ENCODE measurements at places on chromosomes 2 and 18.

DNA sequence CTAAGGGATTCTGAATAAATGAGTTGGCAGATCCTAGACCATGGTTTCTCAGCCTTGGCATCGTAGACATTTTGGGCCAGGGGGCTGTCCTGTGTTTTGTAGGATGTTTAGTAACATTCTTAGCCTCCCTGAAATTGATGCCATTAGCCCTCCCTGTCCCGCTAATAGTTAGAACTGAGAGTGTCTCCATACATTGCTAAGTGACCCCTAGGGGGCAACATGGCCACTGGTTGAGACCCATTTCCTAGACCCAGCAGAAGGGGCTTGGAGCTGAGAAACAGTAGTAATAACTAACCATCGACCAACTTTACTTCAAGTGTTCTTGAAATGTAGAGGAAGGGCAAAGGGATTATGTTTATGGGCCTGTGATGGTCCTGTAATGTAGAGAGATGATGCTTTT lies 40.8 kb downstream of the KCMF1 start:
- DNase-seq: no peak

DNA sequence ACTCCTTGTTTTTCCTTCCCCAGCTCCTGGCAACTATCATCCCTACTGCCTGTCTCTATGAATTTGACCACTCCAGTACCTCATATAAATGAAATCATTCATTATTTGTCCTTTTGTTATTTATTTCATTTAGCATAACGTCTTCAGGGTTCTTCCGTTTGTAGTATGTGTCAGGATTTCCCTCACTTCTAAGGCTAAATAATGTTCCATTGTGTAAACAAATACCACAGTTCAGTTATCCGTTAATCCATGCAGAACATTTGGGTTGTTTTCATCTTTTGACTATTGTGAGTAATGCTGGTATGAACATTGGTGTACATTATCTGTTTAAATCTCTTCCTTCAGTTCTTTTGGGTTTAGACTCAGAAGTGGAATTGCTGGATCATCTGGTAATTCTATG lies 18.8 kb downstream of the DYNC2LI1 start:
- no peak for DNase-seq

DNA sequence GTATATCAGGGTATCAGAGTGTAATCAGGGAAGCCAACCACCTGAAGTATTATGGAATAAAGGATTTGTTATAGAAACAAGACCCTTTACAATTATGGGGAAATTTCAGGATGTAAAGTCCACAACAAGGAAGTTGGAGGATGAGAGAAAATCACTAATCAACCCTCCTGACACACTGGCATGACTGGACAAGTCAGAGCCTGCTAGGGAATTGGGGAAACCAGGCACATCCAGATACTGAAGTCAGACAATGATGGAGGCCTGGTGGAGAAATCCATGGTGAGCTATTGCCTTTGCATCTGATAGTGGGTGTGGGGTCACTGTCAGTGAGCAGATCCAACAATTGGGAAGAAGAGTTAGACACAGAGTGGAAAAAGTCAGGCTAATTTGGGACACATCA lies 158.8 kb upstream of the FBXO11 start:
- no peak for DNase-seq

GRCh38 chr2:101267671-101268656 lies 15.3 kb downstream of the CNOT11 start:
- DNase-seq: no peak

DNA sequence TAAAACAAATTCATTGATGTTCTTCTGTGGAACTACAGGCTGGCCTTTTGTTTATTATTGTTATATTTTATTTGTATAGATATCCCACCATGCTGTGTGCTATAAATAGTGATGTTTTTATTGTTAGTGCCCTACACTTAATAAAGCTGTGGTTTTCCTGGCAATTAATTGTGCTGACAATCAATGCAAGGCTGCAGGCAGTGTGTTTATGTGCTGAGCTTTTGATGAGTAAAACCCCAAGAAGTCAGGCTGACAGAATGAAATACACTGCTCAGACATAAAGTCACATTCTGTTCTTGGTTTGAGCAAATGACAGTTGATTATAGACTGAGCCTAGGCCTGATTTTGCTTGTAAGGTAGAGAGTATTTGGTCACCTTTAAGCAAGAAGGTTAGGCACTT lies 362.7 kb downstream of the CPS1 start:
- DNase-seq: no peak

DNA sequence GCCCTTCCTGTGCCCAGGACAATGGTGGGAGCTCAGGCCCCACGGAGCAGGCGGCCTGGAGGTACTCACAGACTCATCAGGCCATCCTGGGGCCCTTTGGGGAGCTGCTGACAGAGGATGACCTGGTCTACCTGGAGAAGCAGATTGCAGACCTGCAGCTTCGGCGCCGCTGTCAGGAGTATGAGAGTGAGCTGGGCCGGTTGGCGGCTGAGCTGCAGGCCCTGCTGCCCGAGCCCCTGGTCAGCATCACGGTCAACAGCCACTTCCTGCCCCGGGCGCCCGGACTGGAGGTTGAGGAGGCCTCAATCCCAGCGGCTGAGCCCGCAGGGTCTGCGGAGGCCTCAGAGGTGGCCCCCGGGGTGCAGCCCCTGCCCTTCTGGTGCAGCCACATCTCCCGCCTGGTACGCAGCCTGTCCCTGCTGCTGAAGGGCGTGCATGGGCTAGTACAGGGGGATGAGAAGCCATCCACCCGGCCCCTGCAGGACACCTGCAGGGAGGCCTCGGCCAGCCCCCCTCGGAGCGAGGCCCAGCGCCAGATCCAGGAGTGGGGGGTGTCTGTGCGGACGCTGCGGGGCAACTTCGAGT lies 8.3 kb upstream of the KLHL30 start:
- no peak for DNase-seq

- no peak for DNase-seq
These were observed 39.1 kb upstream of the PPP1R1C start for GRCh38 chr2:181946444-181947127.

- DNase-seq: no peak
These were observed 14.5 kb upstream of the IL1RN start for GRCh38 chr2:113112871-113113270.

DNA sequence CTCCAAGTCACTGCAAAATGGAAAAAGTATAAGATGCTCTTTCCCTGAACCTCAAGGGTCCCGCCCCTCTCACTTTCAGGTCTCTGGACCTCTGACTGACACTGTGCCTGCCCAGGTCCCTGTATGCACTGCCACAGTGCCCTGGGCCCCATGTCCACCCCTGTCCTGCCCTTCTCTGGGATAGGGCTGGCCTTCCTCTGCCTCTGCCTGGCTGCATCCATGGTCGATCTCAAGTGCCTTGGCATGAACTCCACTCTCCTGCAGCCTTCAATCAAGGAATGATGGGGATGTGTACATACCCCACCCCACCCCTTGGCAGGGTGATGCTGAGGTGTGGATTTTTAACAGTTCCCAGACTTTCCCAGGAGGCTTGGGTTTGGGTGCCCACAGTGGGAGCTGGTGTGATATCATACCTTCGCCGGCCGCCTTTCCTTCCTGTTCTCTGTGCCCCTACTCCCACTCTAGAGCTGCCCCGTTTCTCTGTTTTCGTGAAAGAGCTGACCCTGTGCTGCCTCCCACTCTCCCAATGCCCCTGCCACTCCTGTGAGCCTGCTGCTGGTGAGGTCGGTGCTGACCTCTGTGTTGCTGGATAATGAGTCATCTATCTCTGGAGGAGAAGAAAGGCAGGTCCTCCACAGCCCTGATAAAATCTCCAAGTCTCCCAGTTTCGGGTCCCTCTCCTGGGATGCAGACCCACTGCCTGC lies 18.9 kb downstream of the PTPN18 start:
- no peak for DNase-seq

DNA sequence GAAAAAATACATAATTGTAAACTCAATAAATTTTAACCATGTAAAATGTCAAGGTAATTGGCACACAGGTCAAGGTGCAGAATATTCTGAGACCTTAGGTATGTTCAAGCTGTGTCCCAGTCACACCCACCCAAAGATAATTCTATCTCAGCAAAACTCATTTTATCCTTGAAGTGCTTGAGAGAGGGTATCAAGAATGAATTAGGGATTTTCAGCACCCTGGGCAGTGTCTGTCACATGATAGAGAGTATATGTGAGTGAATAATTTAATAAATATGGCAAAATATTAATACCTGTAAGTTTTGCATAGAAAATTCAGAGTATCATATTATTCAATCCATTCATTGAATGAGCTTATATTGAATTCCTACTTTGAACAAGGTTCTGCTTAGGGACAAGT lies 567.9 kb downstream of the FBXO15 start:
- DNase-seq: no peak

DNA sequence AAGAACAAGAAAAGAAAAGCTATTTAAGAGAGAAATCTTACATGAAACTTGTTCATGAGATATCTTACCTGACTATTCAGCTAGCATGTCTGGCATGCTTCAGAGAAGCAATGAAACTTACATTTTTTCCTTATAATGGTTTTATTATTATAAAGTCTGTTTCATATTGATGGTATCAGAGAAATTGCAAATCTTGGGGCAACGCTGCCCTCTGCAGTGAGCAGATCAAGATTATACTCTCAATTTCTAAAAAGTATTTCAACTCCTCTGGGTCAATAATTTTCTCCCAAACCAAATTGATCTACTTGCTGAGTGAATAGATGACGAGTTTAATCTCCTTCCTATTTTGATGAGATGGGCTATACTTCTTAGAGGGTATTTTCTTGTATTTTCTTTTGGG lies 235.6 kb downstream of the NUP35 start:
- DNase-seq: no peak

GRCh38 chr2:201279079-201279478 lies 18.7 kb downstream of the CASP8 start:
- DNase-seq: no peak

- DNase-seq: no peak
These were observed 67.2 kb downstream of the VIL1 start for GRCh38 chr2:218485986-218486667.

DNA sequence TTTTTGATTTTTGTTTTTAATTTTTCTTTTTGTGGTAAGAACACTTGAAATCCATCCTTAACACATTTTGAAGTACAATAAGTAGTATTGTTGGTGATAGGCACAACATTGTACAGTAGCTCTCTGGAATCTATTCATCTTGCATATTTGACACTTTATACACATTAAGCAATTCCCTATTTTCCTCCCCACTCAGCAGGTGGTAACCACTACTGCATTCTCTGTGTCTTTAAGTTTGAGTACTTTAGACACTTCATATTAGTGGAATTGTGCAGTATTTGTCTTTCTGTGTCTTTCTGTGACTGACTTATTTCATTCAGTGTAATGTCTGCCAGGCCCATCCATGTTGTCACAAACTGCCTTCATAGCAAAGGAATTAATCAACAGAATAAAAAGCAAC lies 471.7 kb upstream of the CDH20 start:
- no peak for DNase-seq

DNA sequence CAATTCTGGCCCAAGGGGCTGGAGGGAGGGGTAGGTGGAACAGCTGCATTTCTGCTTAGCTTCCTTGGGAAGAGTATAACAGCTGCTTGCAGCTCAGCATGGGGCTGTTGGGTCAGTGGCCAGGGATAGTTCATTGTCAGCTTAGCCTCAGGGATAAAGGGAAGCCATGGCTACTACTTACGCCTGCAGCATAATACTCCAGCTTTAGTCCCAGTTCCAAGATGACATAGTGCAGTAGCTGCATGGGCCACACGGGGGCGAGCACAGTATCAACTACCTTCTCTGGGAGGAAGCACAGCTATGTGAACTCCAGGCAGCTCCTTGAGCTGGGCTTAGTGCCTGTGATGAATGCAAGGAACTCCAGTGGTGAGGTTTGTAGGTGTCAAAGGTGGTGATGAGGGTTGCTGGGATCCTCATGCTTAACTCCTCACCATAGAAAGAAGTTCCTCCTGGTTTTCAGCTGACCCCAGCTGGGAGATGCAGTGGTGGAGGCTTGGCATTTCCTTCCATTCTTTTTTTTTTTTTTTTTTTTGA lies 35.4 kb upstream of the RHOB start:
- no peak for DNase-seq

DNA sequence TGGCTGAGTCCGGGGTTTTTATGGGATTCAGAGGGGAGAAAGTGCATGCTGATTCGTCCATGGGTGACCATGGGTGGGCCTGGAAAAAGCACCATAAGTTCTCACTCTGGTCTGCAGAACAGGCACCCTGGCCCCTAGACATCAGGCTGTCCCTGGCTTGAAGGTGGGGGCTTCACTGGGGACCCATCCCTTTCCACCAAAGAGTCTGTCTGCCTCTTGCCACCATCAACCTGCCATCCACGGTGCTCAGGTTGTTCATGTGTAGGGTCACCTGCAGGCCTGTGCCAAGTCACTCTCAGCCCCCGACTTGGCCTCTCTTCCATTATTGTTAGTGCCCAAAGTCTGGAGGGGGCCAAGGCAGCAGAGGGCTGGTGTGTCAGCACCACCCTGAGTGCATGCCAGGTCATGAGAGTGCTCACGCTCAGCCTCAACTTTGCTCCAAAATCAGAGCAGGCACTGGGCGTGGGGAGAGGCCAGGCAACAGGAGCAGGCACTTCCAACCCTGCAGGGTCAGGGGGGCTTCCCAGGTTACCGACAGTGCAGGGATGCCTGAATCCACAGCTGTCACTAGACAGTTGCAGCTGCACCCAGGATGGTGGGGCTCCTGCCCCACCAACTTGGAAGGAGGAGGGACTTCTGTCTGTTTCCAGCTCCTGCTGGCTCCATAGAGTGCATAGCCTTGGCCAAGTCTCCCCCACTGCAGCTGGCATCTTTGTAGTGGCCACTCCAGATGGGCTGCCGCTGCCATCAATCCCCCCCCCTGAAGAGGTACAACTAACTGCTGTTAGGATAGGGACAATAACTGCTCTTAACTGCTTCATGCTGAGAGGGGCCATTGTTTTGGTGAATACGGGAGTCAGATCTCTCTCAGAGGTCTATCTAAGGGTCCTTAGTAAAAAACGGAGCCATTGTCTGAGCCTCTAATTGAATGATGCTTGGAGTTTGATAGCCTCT lies 209.3 kb downstream of the AKAIN1 start:
- no peak for DNase-seq

GRCh38 chr2:151241224-151241623 lies 20.4 kb downstream of the RBM43 start:
- no peak for DNase-seq

DNA sequence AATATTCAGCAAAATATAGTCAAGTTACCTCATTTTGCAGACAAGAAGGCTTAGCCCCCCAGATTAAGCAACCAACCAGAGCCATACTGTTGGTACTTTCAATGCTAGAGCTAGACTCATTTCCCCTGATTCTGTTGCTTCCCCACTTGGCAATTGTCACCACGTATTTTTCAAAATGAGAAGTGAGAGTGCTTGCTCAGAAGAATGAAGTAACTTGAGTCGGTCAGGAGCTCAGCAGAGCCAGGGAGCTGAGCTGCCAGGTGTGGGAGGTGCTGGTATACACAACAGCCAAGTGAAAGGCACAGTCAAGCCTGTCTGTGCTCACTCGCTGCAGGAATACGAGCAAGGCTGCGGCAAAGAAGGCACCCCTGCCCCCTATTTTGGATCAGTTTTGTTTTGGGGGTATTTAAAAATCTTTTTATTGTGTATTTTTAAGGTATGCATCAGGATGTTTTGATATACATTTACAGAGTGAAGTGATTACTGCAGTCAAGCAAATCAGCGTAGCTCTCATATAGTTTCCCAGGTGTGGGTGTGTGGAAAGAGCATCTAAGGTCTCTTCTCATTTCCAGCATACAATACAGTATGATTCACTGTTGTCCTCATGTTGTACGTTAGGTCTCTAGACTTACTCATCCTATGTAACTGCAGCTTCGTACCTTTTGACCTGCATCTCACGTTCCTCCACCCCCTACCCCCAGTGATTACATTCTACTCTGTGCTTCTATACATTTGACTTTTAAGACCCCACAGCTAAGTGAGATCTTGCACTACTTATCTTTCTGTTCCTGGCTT lies 62.4 kb downstream of the MRPS9 start:
- DNase-seq: no peak

Measured in NCI-H1417 treated with DMSO at 0.1 percent for 48 hours (cell line).